Suppressor macrophage treated with lipopolysaccharide for 1 hour (primary cell): ENCODE measurements at places on chromosomes 11 and 22.
A peak's percentile ranks its signal among the peaks of the same experiment; 100 is the strongest.

- no peak for DNase-seq
Measured at GRCh38 chr11:122731500-122731913, 76.0 kb downstream of the UBASH3B start.

GRCh38 chr11:94897330-94897768 lies 76.0 kb downstream of the CWC15 start:
- DNase-seq = peak; percentile 66

GRCh38 chr11:59028105-59028504 lies 58.0 kb upstream of the GLYATL1B start:
- no peak for DNase-seq

- DNase-seq = no peak
Measured at GRCh38 chr11:12083380-12083779, 27.0 kb upstream of the MICAL2 start.

DNA sequence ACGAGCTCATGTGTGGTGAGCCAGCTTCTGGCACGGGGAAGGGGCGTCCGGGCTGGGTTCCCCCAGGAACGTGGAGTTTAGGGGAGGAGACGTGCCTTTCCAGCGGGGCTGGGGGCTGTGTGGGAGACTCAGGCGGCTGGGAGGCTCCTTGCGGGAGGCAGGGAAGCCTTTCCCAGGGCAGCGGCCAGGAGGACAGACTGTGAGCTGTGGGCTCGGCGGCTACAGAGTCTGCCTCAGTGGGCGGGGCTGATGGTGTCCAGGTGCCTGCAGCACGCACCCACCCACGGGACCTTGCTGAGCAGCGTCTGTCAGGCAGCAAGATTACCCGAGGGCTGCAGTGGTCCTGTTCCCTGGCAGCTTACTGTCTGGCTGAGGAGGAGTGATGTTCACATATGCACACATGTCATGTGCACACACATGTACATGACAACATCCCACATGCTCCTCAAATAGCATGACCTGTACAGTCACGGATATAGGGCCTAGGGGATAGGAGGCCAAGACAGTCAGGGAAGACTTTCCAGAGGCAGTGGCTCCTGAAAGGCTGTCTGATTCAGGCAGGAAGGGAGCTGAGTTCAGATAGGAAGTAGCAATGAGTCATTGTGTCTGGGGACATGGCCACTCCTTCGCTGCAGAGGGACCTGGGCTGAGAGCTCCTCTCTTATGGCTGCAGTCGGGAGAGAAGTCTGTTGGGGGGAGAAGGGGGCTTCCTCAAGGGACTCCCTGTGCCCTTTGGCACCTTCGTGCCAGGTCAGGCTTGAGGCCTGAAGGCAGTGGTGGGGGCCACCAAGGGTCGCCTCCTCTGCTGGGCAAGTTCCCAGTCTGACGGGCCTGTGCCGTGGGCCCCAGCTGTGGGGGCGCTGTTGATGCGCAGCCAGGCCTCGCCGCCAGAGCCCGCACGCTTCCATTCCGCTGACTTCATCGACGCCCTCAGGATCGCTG lies 23.3 kb upstream of the PPP6R3 start:
- DNase-seq = peak; percentile 83

- DNase-seq = peak; percentile 93
Measured at GRCh38 chr11:75733431-75734107, 15.9 kb downstream of the MOGAT2 start.

DNA sequence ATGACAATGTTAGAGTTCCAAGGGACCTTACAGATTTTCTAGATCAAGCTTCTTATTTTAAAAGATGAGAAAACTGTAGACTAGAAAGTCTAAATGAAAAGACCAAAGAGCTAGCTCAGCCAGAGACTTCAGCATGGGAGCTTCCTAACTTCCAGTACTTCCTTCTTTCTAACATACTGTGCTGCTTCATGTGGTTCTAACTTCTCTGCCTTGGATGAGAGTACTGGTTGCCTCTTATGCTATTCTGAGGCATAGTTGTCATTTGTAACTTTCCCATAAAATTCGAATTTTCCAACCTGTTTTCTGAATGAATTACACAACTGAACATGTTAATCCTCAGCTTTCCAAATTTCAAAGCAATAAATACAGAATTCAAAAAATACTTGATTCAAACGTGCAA lies 1.8 kb downstream of the MTMR2 start:
- peak; percentile 16 for DNase-seq

DNA sequence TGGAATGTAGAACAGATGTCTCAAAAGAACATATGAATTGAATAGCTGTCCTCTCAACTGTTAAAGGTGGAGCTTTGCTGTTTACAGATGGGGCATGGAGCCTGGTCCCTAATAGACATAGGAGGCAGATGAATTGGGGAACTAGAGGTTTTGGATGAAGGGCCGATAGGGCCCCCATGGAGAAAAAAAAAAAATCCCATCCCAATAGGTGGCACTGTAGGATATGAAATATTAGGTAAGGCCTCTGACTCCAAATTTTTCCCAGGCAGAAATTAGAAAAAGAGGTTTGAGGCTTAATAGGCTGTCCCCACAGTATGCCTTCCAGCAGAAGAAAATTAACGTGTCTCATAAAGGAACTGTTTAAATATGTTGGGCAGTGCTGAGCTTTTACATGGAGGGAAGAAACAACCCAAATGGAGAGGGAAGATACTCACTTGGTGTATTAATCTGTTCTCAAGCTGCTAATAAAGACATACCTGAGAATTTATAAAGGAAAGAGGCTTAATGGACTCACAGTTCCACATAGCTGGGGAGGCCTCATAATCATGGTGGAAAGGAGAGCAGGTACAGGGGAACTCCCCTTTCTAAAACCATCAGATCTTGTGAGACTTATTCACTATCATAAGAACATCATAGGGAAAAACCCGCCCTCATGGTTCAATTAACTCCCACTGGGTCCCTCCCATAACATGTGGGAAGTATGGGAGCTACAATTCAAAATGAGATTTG lies 30.1 kb upstream of the TMEM45B start:
- DNase-seq = peak; percentile 69

DNA sequence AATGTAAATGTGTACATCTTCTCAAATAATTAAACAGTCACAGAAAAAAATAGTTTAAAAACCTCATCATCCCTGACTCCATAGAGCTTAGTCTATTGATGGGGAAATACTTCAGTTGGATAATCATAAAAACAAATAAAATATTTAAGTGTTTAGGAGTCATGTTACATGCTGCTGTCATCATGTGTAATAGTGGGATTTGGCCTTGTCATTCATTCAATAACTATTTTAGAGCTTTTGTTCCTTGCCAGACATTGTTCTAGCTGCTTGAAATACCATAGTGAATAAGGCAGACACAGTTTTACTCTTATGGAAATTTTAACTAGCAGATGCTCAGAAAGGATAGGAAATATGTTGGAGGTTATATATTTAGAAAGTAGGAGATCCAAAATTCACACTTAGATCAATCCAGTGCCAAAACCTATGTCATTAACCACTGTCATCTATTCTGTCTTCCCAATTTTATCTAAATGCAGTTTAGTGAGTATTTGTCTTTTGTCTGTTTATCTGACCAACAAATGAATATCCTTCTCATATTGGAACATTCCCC lies 324.7 kb downstream of the CASP12 start:
- DNase-seq = no peak

GRCh38 chr11:120945042-120945441 lies 78.9 kb upstream of the TBCEL start:
- peak; percentile 22 for DNase-seq

DNA sequence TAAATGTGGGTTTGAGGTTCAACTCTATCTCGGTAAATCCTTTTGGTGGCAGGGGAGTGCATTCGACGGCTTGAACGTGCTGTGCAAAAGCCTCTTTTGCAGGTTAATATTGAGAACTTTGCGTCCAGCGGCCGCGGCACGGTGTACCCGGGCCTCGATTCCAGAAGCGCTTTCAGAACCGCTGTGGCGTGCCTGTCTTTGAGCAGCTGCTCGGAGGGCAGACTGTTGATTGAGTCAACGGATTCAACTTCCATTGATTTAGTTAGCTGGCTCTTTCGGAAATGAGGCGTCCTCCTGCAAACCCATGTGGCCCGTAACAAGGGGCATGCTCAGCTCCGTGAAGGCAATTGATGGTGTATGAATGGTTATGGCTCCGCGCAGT lies 1247.8 kb downstream of the BRD1 start:
- no peak for DNase-seq

DNA sequence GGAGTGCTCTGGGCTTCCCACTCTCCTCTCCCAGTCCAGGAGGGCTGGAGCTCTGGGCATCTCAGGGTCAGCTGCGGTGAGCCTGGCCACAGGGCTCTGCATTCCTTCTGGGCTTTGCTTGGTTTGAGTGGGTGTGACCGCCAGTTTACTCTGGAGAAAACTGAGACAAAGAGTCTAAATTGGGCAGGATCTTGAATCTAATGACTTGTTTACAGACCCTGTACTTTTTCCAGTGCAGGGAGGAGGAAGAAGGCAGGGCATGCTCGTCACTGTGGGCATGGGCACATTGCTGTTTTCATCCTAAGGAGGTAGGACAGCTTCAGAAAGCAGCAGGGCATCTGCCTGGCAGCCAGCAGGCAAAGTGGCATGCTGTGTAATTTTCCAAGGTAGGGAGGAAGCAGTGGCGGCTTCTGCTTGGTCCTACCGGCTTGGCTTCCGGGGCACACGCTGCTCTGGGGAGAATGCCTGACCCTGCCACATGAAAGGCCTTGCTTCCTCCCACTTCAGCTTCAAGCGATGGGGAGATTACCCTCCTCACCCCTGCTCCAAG lies 22.9 kb downstream of the FLI1 start:
- DNase-seq = no peak

DNA sequence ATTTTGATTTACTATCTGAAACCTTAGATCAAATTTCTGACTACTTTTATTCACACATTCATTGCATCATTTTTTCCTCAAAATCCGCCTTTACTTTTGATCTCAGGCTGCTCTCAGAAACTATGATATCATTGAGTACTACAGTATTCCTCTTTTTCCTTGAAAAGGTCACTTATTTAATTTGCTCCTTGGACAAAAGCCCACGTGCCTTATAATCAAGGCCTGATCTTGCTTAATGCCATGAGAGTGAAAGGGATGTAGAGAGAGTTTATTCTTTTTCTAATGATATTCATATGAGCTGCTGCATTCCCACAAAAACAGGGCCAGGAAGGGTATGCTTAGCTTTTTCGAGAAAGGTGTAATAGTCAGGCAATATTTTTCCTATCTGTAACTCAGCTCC lies 327.0 kb downstream of the ETS1 start:
- no peak for DNase-seq

DNA sequence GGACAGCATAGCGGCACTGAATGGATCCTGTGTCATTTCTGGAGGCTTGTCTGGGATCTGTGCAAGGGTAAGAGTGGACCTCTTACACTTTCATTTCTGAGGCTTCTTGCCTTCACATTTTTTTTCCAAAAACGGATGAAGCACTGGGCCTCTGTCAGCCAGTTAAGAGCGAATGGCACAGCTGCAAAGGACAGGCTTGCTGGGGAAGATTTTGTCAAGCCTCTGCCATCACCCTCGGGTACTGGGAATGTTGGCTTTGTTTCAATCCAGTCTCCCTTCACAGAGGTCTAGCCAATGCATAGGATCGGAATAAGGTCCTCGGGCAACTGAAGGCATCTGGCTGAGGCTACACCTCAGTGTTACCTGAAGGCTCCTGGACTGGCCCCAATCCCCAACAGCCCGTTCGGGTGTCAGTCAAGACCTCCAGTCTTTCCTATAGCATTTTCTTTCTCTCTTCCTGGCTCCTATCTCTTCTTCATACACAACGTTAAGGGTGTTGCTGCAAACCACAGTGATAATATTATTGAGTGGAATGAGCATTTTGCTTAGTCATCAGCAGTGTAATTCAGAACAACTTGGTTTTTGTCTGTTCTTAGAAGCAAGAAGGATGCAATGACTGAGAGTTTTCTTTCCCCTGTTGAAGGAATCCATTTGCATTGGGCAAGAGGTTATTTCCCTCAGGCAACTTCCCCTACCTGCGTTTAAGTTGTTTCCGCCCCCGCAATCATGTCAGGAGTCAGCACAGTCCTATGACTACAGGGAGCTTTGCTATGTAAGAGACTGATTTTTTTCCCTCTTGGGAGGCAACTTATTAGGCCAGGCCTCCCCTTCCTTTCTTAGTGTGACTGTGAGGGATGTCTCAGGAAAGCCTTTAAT lies 22.8 kb downstream of the NPAT start:
- DNase-seq = peak; percentile 90

DNA sequence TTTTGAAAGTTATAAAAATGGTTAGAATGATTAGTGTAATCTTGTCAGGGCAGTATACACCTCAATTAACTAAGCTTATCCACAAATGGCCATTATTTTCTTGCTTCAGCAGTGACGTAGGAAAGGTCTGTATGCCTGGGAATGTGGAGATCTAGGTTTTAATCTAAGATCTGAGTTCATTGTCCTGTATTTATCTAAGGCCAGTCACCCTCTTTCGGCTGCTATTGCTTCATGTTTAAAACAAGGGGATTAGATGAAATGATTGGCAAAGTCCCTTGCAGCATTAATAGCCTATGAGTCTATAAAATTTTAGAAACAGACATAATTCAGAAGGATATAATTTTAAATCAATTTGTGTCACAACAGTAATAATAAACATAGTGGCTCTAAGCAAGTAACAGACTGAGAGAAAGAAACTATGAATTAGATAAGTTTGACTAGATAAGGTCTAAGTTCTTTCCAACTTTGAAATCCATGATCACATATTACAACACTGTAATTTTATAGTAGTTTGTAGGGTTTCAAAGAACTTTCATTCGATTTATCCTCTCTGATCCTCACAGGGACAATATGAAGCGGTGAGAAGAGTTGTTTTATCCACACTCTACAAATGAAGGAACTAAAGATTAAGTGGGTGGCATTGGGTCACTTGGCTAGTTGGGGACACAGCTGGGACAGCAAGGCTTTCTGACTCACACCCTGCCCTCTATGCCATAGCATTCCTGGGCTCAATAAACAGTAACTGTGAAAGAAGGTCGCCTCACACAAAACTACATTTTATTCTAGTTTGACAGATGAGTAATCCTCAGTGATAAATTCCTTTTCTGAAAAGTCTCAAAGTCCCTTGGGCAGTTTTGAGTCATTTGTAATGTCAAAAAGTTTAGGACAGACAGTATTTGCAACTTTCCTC lies 60.6 kb upstream of the RDX start:
- DNase-seq = peak; percentile 89

DNA sequence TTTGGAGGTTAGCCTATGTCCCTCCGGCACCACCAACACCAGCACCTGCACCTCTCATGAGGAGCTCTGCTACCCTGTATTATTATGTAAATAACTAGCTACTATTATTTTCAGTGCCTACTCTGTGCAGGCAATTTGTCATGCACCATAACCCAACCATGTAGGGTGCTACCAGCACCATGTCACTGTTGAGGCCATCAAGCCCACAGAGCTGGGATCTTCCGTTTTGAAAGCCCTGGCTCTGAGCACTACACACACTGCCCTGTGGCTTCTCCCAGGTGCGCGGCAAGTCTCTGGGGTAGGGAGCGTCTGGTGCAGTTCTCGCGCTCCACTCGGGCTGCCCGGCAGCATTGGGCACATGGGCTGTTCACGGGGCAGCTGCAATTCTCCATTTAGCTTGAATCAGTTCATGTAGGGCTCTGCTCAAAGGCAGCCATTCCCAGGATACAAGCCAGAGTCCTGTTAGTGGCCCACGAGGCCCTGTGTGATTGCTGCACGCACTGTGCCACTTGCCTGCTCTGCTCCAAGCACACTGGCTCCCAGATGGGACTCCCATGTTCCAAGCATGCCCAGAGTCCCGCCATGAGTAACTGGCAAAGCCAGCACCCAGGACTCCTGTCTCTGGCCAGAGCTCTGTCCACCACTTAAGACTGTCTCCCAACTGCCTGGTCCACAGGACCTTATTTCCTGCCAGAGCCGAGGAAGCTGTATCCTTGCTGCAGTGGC lies 42.5 kb upstream of the CDON start:
- DNase-seq = no peak

- DNase-seq = no peak
Measured at GRCh38 chr11:12070446-12071267, 39.7 kb upstream of the MICAL2 start.

GRCh38 chr11:101996111-101996510 lies 51.1 kb upstream of the CFAP300 start:
- DNase-seq = no peak
